ENCODE measurements at places on chromosomes 16 and 17.
A peak's percentile ranks its signal among the peaks of the same experiment; 100 is the strongest.

- no peak for DNase-seq
Measured at GRCh38 chr16:9527976-9528375, 436.5 kb downstream of the HAPSTR1 start.

- no peak for DNase-seq
Measured at GRCh38 chr17:10751563-10751962, 21.7 kb upstream of the TMEM220 start.

GRCh38 chr16:58105631-58106030, 23.6 kb downstream of the CFAP20 start:
- DNase-seq = no peak

DNA sequence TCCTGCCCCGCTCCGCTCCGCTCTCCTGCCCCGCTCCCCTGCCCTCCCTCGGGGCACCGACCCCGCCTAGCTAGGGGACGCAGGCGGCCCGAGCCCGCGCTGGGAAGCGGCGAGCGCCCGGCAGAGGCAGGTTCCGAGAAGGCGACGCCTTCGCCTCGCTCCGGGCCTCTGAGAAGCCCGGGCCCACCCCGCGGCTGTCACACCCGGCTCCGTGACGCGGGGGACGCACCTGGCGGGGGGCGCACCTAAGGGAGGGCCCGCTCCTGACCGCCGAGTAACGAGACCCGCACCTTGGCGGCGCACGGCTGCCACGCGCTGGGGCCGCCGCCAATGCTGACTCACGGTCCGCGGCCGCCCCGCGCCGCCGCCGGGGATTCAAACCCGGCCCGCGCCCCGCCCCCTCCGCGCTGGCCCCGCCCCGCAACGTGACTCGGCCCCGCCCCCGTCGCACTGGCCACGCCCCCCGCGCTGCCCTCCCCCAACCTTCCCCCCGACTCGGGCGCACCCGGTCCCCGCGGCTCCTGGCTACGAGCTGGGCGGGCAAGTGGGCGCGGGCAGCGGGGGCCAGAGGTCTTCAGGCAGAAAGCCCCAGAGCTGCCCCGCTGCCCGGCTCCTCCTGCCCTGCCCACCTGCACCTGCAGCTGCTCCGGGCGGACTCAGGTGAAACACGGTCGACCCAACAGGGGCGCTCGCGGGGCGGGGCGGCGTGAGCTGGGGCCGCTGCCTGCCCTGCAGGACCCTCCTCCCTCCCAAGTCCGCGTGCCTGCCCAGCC, 27.8 kb downstream of the GNPTG start:
- peak; percentile 52 for DNase-seq

- no peak for DNase-seq
Measured at GRCh38 chr17:17022011-17022410, 20.2 kb upstream of the MPRIP start.

All from naive thymus-derived CD8-positive, alpha-beta T cell (primary cell).